ENCODE measurements at places on chromosomes 2 and 18. TPM values are rescaled to one million over a fixed set of nuclear protein-coding genes. Genes with fewer than 3 reads are reported as not detected.

AFF3 gene
- total RNA-seq = 1.8 TPM

- H3K27ac ChIP-seq = no peak overlapping the region
- no peak overlapping the region for H3K4me3 ChIP-seq
- peaks cover 10% of the 10 kb centered on the region for H3K36me3 ChIP-seq
- H3K4me1 ChIP-seq = peaks cover 3% of the 10 kb centered on the region
Observed at GRCh38 chr2:27060323-27060722, 8.9 kb downstream of the AGBL5 start.

- H3K4me1 ChIP-seq = peaks cover 2% of the 10 kb centered on the region
- H3K27me3 ChIP-seq = peaks cover 11% of the 10 kb centered on the region
- no peaks in the 10 kb centered on the region for H3K36me3 ChIP-seq
- DNase-seq = no peak
- no peak overlapping the region for H3K4me3 ChIP-seq
Observed at GRCh38 chr18:23099621-23100020, 35.7 kb upstream of the CABLES1 start.

DNA sequence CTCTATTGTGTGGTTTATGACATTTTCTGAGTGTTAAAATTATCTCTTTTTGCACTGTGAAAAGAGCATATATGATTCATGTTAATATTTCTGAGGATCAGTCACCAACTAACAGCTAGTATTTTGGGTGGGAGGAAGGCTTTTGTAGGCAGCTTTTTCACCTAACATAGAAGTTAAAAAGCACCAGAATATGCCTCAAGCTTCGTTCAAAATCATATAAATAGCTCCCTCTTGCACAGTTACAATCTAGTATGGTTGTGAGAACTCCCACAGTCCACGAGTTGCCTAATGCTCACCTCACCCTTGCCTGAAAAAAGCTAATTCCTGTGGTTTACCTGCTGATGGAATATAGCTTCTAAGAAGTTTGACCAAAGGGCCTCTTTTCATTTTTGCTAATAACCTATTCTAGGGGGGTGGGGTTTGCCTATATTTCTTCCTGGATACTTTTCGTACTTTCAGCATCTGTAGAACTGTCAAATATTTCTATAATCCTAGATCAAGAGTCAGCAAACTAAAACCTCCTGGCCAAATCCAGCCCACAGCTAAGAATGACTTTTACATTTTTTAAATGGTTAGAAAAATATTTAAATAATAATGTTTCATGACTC is 167.1 kb upstream of the FOSL2 start:
- no peak for DNase-seq
- no peaks in the 10 kb centered on the region for H3K27me3 ChIP-seq
- no peak overlapping the region for H3K27ac ChIP-seq
- peaks cover 24% of the 10 kb centered on the region for H3K4me1 ChIP-seq
- no peak overlapping the region for H3K4me3 ChIP-seq

DNA sequence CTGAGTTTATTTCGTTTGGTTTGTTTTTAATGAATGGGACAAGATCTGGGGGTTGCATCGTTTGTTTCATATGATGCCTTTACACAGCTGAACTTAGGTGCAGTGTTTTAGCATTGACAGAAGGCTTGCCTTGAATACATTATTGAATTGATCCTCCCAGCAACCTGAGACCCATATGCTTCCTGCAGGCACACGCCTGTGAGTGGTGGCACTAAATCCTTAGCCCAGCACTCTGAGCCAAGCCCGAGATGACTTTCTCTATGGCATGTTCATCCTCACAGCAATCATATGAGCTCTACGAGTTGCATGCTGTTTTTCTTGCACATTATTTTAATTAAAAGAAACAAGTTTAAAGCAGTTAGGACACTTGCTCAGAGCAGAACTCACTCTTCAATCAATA is 47.8 kb upstream of the AGAP1 start:
- no peak overlapping the region for H3K4me3 ChIP-seq
- no peak for DNase-seq
- H3K27me3 ChIP-seq = no peaks in the 10 kb centered on the region

GRCh38 chr2:85066874-85067351 is 66.3 kb upstream of the TCF7L1 start:
- peaks cover 2% of the 10 kb centered on the region for H3K4me1 ChIP-seq
- peak; percentile 45 for DNase-seq
- peaks cover 30% of the 10 kb centered on the region for H3K27me3 ChIP-seq

DNA sequence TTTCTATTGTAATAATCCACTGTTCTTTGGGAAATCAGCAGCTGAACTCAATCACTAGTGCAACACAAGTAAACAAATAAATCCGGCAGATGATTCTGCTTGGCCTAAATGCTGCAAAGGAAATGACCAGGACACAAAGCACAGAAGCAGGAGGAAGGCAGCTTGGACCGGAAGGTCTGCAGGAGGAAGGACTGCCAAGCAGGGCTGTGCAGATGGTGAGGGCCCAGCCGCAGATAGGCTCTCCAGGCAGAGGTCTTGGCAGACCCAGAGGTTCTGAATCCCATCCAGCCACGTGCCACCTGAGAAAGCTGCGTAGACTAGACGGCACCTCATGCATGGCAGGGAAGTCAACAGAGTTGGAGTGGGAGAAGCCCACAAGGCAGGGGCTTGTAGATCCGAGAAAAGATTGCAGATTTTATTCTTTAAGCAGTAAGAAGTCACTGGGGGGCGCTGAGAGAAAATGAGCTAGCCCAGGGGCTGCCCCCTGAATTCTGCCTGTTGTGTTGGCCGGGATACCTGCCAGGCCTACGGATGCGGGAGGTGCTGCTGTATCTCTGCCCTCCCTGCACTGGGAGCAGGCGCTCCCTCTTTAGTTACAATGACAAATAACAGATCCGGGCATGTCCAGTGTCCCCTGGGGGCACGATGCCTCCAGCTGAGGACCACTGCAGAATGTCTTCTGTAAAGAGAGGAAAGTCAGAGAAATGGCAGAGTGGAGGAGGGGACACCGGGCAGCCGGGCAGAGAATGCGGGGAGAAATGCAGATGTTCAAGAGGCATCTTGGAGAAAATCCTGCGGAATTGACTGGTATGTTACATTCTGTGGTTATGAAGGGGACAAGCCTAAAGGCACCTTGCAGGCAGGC is 153.5 kb downstream of the PXDN start:
- H3K36me3 ChIP-seq = no peaks in the 10 kb centered on the region
- H3K27ac ChIP-seq = no peak overlapping the region
- H3K27me3 ChIP-seq = peaks cover 3% of the 10 kb centered on the region
- DNase-seq = no peak

DNA sequence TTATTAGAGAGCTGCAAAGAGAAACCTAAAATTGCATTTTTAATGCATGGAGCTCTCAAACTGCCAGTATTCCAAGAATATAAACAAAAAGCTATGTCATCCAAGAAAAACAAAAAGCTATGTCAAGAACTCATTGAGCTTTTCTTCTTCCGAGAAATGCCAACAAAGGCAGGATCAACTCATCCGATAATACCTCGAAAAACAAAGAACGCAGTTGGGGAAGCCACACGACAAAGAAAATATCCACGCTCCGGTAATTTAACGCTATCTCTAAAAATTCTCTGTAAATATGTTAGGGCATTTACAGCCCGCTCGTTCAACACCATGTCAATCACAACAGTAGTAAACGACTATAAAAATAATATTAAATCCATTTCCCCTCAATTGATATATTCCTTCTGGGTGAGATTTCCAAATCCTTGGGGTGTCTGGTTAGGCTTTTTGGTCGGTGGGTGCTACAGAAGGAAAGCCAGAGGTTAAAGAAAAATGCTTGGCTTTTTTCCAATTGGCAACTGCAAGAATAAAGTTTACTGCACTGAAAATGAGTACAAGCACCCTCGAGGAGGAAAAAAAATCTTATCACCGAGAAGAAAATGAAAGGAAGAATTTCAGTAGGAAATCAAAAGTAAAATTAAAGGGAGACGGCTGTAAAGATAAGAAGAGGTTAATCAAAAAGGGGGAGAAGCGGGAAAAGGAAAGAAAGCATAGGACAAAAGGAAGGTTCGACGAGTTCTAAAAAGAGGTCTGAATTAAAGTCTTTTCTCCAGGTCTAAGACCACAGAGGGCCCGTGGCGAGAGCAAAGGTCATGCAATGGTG is 856 bp downstream of the TIA1 start:
- no peaks in the 10 kb centered on the region for H3K27me3 ChIP-seq
- H3K4me3 ChIP-seq = peak overlapping the region; percentile 99
- H3K36me3 ChIP-seq = peaks cover 8% of the 10 kb centered on the region
- peak overlapping the region; percentile 99 for H3K27ac ChIP-seq

DNA sequence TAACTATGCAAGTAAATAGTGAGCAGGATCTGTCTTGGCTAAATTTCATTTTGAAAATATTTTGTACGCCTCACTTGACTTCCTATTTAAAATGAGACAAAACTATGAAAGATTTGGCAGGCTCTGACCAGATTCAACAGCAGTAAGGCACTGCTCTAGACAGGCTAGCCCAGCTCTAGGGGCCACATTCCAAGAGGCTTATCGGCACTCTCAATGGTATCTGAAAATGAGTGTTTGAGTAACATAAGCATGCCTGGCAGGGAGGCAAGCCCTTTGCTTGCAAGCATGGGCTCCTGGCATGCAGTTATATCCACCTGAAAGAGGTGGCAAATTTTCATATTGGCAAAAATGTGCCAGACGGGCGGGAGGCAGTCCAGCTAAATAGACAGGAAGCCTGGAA is 10.5 kb downstream of the CAPN13 start:
- H3K27me3 ChIP-seq = peaks cover 32% of the 10 kb centered on the region
- no peak overlapping the region for H3K4me3 ChIP-seq
- DNase-seq = no peak
- no peak overlapping the region for H3K27ac ChIP-seq

UGT1A8 gene
- not detected for total RNA-seq

Measured in activated naive CD8-positive, alpha-beta T cell treated with anti-CD3 and anti-CD28 coated beads, Interleukin-2, amount 10 ng/mL, durations not matched to agents 7 days and 5 days (primary cell).